Mesothelial cell of epicardium (in vitro differentiated cells): ENCODE measurements at places on chromosomes 6 and 20. TPM values are rescaled to one million over a fixed set of nuclear protein-coding genes. Genes with fewer than 3 reads are reported as not detected.

- no peak overlapping the region for H3K4me3 ChIP-seq
- peaks cover 3% of the 10 kb centered on the region for H3K36me3 ChIP-seq
- H3K27me3 ChIP-seq, result peaks cover 65% of the 10 kb centered on the region
- H3K27ac ChIP-seq, result no peak overlapping the region
These were observed 9.3 kb downstream of the NTSR1 start for GRCh38 chr20:62717933-62718332.

DNA sequence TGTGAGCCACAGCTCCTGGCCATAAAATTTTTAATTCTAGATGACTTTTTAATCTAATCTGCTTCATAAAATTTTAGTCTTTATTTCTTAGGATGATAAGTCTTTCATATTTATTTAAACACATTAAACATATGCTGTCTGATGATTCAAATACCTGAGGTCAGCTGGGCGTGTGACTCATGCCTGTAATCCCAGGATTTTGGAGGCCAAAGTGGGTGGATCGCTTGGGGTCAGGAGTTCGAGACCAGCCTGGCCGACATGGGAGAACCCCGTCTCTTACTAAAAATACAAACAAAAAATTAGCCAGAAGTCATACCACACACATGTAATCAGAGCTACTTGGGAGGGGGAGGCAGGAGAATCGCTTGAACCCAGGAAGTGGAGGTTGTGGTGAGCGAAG is 53.1 kb downstream of the RBM24 start:
- peaks cover 3% of the 10 kb centered on the region for H3K36me3 ChIP-seq
- no peaks in the 10 kb centered on the region for H3K27me3 ChIP-seq
- H3K4me3 ChIP-seq, result no peak overlapping the region
- H3K27ac ChIP-seq, result no peak overlapping the region
- no peak for DNase-seq

DNA sequence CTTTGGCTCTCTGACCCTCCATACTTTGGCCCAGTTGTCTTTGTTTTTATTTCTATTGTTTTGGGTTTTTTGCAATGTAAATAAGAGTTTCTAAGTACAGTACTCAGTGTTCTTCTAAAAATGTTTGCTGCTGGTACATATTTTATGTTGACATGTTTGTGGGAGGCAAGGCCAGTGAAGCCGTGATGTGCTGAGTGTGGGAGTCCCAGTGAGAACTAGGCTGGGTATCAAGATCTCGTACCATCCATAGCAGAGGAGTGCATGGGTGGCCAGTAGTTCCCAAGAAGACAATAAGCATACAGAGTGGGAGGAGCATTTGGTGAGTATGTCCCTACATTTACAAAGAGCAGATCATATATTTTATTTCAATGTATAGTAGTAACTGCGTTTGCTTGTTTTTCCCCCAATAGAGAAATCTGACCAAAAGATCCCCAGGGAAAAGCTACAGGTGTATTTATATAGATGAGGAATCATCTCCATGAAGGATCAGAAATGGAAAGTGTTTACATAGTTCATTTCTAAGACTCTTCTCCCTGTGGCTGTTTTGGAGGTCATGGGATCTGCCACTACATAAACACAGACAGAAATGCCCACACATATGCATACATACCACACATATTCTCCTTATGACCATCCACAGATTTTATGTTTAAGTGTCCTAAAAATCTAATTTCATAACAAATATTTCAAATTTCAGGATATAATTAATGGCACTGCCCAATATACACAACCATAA is 285.9 kb downstream of the ALDH8A1 start:
- no peak overlapping the region for H3K27ac ChIP-seq
- no peaks in the 10 kb centered on the region for H3K27me3 ChIP-seq
- no peaks in the 10 kb centered on the region for H3K36me3 ChIP-seq
- H3K4me3 ChIP-seq, result no peak overlapping the region
- peaks cover 3% of the 10 kb centered on the region for H3K4me1 ChIP-seq

Gene HCRTR2
- total RNA-seq, result 0.11 to 0.18 TPM in 2 of 3 replicates, not detected in the other

Gene TASP1
- 19.5 to 22.8 TPM (median 19.7 TPM) in 3 replicates for total RNA-seq

- H3K27ac ChIP-seq, result no peak overlapping the region
- peak overlapping the region; percentile 20 for H3K4me3 ChIP-seq
- peak; percentile 72 for DNase-seq
- no peaks in the 10 kb centered on the region for H3K36me3 ChIP-seq
- peaks cover 22% of the 10 kb centered on the region for H3K27me3 ChIP-seq
These were observed 105.5 kb upstream of the MYL9 start for GRCh38 chr20:36435592-36436541.

DNA sequence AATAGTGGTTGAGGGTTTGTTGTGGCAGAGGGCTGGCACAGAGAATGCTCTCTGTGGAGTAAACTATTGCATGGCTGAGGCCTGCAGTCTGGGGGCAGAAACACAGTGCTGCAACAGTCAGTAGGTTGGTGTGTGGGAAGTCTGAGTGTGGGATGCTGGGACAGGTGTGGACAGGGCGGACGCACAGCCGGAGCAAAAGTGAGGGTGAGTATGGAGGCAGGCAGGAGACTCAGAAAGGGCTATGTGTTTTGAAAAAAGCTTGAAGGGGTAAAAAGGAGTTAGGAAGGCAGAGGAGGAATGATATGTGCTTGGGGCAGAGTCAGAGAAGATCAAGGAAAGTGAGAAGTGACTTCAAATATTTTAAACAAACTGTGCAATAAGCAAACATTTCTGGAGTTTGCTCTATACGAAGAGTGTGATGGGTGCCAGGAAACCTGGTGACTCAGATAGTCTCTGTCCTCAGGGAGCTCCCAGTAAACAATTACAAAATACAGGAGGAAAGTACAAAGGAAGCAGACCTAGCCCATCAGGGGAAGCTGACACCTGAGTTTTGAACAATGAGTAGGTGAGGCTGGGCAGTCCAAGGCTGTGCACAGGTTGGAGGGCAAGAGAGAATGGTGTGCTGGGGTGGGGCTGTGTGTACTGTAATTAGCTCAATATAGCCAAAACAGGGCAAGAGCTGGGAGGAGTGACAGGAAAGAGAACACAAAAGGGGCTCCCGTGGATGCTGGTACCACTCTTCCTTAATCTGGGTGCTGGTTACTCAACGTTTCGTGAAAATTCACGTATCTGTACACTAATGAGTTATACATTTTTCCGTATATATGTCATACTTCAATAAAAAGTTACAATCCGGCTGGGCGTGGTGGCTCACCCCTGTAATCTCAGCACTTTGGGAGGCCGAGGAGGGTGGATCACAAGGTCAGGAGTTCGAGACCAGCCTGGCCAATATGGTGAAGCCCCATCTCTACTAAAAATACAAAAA is 55.2 kb downstream of the PIGU start:
- no peaks in the 10 kb centered on the region for H3K4me1 ChIP-seq
- no peaks in the 10 kb centered on the region for H3K27me3 ChIP-seq
- peaks cover 42% of the 10 kb centered on the region for H3K36me3 ChIP-seq
- no peak for DNase-seq
